Endothelial cell (in vitro differentiated cells): ENCODE measurements at places on chromosomes 3 and 15. TPM values are rescaled to one million over a fixed set of nuclear protein-coding genes. Genes with fewer than 3 reads are reported as not detected.

PAK6 gene
- total RNA-seq, result 0.31 TPM

C2CD4A gene
- 0.18 TPM for total RNA-seq

PP2D1 gene
- not detected for total RNA-seq

PDCD10 gene
- 74.6 TPM for total RNA-seq

CLEC3B gene
- total RNA-seq, result 0.41 TPM

IL17RB gene
- total RNA-seq, result 0.33 TPM

GOLGA8T gene
- total RNA-seq, result 0.41 TPM

MCF2L2 gene
- 1.8 TPM for total RNA-seq

INKA1 gene
- 57.6 TPM for total RNA-seq

KLHL6 gene
- 46.1 TPM for total RNA-seq

ITIH1 gene
- total RNA-seq, result not detected

KIF7 gene
- total RNA-seq, result 6.4 TPM

EFCC1 gene
- total RNA-seq, result 15.9 TPM

ACP3 gene
- 0.44 TPM for total RNA-seq

VEPH1 gene
- 10.3 TPM for total RNA-seq

CAMK2N2 gene
- total RNA-seq, result not detected

NANOGP8 gene
- total RNA-seq, result 0.64 TPM

IMPG2 gene
- 0.74 TPM for total RNA-seq

SH2D7 gene
- not detected for total RNA-seq

PROS1 gene
- 19.8 TPM for total RNA-seq

PEAK1 gene
- 289 TPM for total RNA-seq

PDCD7 gene
- total RNA-seq, result 19.3 TPM

ADGRG7 gene
- total RNA-seq, result not detected

DGKG gene
- total RNA-seq, result 0.54 TPM

CYP1A1 gene
- 7.0 TPM for total RNA-seq

GPR149 gene
- total RNA-seq, result not detected

CHRNA5 gene
- 22.7 TPM for total RNA-seq

KLHL40 gene
- not detected for total RNA-seq

GNAI2 gene
- 771 TPM for total RNA-seq

ZNF774 gene
- 4.1 TPM for total RNA-seq

ATP2B2 gene
- total RNA-seq, result 1.7 TPM

RPL14 gene
- total RNA-seq, result 2,049 TPM

MESD gene
- 35.7 TPM for total RNA-seq

MNS1 gene
- total RNA-seq, result 1.9 TPM

THRB gene
- total RNA-seq, result 0.38 TPM

ATP13A4 gene
- 0.49 TPM for total RNA-seq

TJP1 gene
- total RNA-seq, result 473 TPM

ADAMTS9 gene
- total RNA-seq, result 261 TPM

SLC22A13 gene
- total RNA-seq, result 0.21 TPM

SLC25A36 gene
- total RNA-seq, result 80.7 TPM

GABRR3 gene
- not detected for total RNA-seq

GOLGA8S gene
- 0.28 TPM for total RNA-seq

SLC12A1 gene
- total RNA-seq, result not detected

TAGLN3 gene
- total RNA-seq, result 0.72 TPM

IL5RA gene
- not detected for total RNA-seq
